ENCODE measurements at places on chromosomes 4 and X. TPM values are rescaled to one million over a fixed set of nuclear protein-coding genes. Genes with fewer than 3 reads are reported as not detected.

DNA sequence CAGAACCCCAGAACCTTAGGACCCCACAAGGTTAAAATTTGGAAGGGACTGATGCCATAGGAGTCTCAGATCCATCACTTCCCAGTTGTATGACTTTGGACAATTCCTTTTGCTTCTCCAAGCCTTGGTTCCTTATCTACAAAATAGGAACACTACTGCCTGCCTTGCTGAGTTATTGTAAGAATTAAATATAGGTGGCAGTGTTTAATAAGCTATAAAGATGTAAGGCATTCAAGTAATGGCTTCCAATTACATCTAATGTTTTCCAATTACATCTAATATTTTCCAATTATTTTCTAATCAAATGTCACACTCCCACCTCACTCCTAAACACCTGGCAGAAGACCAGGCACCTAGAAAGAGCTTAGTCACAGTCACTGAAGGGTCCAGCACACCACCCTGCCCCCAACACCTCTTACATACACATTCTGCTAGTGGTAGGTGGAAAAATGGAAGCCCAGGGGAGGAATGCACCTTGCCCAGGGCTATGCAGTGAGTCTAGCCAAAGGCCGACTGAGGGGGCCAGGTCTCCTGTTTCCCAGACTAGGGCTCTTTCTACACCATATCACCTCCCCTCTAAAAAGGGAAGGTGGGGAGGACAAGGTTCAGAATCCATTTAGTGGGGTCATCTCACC, 24.5 kb upstream of the KDM5C start:
- no peak for DNase-seq

- no peak for DNase-seq
Measured at GRCh38 chrX:56797574-56798338, 68.7 kb downstream of the NBDY start.

DNA sequence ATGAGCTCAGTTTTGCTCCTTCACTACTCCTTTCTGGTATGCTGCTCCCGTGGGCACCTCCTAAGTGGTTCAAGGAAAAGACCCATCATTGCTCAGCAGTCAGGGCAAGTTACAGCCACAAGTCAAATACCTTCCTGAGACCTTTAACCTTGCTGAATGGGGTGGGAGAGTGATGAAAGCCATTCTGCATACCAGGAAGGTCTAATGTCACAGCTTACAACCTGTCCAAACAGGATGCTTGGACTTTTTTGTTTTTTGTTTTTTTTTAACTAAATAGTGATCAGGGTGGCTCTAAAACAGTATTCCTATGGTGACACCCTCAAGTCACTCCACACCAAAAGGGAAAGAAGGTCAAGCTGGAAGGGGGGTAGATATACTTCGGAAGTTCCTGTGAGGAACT, 93.1 kb downstream of the GPC3 start:
- DNase-seq, result no peak

DNA sequence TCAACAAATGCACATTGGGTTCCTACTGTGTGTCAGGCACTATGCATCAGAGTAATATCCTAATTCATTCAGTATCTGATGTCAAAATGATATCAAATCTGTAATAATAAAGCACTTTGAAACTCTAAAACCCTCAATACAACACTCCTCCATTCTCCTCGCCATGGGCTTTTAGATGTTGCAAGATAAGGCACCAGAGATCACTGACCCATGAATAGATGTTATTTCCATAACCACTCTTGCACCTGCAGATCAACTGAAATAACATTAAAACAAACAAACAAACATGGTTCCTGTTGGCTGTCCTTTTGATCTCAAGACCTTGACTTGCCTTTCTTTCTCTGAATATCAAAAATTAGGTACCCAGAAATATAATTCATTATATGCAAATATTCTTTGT, 100.2 kb downstream of the MAB21L2 start:
- DNase-seq, result no peak

DNA sequence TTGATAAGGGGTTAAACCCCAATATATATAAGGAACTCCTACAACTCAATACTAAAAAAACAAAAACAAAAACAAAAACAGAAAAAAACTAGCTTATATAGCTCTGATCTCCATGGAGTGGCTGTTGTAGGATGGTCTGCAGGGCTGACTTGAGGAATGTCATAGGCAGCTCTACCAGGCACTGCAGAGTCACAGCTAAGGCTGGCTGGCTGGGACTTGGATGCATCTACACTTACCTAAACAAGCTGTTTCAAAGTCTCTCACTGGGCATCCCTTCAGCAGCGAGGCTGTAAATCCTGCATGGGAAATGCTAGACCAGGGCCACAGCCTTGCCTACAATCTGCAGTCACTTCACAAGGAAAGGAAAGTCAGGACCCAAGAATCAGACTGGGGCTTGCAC, 61.3 kb downstream of the HOPX start:
- DNase-seq, result no peak

DNA sequence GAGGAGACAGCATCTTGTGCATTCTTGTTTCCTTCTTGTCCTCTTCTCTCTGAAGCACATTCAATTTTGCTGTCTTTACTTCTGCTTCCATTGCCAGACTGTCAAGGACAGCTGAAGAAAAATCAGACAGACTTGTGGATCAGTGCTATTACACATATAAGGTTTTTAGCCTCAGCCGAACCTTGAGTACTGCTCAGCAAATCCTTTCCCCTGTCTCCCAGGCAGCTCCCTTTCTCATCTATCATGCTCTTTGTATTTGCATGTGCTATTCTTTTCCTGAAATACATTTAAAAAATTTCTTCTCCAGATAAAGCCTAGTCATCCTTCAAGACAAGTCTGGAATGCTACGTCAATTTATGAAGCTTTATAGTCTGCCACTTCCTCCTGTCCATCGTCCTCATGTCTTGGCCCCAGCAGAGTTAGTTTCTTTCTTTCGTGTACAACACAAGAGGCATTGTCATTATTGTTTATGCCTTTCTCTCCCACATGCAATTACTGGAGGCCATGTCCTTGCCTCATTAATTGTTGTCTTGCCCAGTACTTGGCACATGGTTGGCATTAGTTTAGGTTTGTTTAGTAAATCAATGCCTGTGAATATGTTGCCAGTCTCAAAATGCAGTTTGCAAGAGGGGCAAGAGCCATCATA, 45.1 kb downstream of the ADGRL3 start:
- no peak for DNase-seq

DNA sequence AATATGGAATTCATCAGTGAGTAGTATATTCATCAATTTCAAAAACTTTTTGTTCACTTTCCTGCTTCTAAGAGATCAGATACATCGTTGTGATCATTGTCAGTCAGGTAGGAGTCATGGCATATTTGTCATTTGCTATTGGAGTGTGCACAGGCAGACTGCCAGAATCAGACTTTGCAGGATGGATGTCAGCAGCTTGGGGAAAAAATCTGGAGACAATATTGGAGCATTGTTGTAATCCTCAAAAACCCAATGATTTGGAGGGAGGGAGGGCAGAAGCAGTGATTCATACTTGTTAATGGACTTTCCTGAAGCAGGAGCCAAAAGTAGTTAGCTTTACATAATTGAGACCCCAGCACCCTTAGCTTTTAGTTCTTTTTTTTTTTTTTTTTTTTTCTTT, 59.6 kb upstream of the DRP2 start:
- DNase-seq, result no peak

DNA sequence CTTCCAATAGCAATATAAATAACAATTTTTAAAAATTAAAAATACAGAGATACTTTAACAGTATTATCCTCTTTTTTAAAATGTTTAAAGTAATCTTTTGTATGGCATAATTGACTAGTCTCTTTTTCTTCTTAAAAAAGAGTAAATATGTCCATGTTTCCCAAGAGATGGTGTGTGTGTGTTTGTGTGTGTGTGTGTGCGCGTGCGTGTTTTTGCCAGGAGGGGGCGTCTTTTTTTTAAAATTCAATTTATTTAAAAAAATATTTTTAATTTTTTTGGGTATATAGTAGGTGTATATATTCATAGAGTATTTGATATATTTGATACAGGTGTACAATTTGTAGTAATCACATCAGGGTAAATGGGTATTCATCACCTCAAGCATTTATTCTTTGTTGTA, 1073.7 kb downstream of the PCDH7 start:
- DNase-seq, result no peak

DNA sequence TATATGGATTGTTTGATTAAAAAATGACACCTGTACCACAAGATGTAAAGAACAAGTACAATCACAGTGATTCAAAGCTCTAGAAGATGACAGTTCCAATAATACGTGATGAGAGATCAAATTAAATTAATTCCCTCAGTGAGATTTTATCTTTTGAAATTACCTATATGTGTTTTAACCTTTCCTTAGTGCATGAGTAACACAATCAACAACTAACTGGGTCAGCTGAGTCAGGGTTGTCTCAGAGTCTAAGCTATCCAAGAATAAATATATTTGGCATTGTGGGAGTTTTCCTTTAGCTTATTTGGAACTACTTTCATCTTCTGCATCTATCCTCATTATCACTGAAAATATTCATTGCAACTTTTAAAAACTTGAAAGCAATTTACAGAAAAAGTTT, 162.8 kb downstream of the WDFY3 start:
- no peak for DNase-seq

DNA sequence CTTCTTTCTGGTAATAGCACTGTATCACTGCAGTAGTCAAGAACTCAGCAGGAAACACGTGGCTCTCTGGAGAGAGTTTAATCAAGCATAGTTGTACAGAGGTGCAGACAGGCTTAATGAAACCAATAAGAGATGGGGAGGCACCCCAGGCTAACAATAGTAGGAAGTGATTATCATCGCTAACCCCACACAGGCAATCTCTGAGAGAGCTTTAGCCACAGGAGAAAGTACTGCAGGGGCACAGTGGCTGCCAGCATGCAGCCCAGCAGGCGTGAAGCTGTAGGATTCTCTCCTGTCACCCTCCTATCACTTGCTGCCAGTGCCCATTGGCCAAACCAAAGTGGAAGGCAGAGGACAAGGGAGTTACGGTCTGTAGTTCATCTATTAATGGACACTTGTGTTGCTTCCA, 450.0 kb upstream of the RASGEF1B start:
- no peak for DNase-seq

DNA sequence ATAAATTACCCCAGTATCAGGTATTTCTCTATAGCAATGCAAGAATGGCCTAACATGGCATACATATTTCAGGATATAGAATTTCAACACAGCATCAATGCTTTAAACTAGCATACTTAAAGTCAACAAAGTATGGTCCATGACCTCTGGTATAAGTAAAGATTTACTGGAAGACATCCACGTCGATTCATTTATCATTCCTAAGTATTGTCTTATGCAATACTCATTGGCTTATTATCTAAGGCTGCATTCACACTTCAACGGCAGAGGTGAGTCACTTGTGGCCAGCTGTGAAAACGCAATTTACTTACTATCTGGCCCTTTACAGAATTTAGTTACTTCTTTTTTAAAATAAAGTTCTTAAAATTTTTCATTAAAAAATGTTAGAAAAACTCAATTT, 42.6 kb downstream of the ADGRA3 start:
- DNase-seq, result no peak

DNA sequence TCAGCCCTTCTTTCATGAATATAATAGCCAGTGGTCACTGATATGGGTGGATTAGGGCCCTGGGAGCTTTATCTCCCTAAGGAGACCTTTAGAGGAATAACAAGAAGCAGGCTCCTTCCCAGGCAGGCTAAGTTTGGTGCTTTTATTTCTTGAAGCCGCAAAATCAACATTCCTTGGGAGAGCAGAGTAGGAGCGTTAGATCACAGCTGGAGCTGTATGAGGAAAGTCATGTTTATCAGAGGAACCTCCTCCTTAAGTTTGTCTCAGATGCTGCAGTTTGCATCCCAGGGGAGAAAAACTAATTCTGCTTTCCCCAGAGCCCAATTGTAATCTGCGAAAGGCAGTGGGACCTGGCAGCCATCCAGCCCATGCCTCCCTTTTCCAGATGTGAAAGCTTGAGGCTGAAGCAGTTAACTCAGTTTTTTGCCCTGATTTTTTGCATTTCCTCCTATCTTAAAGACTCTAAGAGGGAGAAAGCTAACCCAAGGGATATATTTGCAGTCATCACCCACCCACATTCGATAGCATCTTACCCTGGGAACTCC, 186.0 kb upstream of the FRMPD4 start:
- DNase-seq, result no peak

DNA sequence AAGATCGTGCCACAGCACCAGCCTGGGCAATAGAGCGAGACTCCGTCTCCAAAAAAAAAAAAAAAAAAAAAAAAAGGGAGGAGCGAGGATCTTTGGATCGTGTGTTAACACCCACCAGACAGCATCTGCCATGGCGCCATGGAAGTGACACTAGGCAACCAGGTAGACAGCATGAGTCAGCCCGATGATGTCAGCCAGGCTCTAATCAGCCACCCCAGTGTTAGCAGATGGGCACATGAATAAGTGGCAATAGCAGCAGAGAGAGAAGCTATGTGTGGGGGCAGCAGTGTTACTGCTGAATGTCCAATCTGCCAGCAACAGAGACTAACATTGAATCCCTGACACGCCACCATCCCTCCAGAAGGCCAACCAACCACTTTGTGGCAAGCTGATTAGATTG, 6.6 kb downstream of the SYN1 start:
- DNase-seq, result no peak

DNA sequence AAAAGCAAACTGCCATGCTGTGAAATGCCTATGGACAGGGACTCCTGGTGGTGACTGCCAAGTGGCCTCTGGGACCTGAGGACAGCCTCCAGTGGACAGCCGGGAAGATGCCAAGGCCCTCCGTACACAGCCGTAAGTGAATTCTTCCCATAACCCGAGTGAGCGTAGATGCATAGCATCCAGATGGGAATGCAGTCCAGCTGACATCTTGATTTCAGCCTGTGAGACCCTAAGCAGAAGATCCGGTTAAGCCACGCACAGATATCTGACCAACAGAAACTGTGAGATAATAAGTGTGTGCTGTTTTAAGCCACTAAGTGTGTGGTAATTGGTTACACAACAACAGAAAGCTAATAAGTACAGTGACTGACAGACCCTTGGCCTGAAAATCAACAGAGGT, 55.9 kb downstream of the TMEM156 start:
- no peak for DNase-seq

DNA sequence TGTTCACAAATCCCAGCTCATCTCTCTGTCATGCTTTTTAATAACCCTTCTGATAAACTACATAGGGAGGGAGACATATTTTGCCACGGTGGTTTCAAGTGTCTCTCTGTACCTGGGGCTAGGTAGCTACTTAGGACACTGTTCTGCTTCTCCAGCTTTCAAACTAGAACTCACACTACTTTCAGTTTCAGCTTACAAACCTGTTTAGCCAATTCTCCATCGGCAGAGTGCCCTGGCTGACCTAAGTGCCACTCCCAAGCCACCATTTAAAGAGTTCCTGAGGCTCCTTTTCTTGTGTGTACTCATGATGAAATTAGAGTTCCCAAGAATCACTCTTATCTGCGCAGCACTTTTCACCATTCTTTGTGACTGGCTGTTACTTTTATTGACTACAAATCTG, 899.2 kb downstream of the FAT4 start:
- DNase-seq, result no peak

Gene SPANXD
- total RNA-seq, result not detected

Gene UCHL1
- 1,012 TPM for total RNA-seq

Gene TRIML2
- not detected for total RNA-seq

Gene AKAP14
- not detected for total RNA-seq

Gene FAM193A
- total RNA-seq, result 56.1 TPM

Gene CXCL13
- not detected for total RNA-seq

Data from glutamatergic neuron (in vitro differentiated cells).